ENCODE measurements at places on chromosomes 7 and 10.
A peak's percentile ranks its signal among the peaks of the same experiment; 100 is the strongest.

DNA sequence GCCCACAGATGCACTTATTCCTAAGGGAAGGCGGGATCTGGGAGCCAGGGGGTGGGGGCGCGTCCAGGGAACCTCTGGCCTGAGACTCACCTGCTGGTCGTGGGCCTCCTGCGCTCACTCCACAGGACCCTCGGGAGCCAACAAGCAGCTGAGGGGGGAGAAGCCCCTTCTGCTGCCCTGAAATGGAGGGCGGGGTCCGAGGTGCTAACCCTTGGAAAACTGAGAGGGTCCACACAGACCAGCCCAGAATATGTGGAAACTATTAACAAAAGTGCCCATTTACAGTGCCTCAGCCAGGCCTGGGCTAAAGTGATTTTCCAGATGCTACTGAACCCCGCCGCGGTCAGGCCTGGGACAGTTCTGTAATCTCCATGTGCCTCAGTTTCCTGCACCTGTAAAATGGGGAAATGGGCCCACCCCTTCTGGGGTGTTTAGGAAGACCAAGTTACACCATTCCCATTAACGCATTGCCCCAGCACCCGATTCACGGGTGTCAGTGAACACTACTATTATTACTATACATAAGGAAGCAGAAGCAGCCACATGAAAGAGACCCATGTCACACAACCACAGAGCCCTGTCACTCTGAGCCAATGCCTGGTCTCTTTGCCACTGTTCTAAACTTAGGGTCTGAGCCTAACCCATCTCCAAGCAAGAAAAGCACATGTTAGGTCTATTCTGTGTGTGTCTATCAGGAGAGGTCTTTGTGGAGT is 630 bp upstream of the VSTM4 start:
- DNase-seq: no peak

GRCh38 chr7:11185179-11185815 is 211.6 kb downstream of the PHF14 start:
- peak; percentile 64 for DNase-seq

- DNase-seq: no peak
Observed at GRCh38 chr7:25379351-25380300, 151.3 kb upstream of the NPVF start.

GRCh38 chr7:7848246-7848645 is 120.3 kb upstream of the GLCCI1 start:
- no peak for DNase-seq

DNA sequence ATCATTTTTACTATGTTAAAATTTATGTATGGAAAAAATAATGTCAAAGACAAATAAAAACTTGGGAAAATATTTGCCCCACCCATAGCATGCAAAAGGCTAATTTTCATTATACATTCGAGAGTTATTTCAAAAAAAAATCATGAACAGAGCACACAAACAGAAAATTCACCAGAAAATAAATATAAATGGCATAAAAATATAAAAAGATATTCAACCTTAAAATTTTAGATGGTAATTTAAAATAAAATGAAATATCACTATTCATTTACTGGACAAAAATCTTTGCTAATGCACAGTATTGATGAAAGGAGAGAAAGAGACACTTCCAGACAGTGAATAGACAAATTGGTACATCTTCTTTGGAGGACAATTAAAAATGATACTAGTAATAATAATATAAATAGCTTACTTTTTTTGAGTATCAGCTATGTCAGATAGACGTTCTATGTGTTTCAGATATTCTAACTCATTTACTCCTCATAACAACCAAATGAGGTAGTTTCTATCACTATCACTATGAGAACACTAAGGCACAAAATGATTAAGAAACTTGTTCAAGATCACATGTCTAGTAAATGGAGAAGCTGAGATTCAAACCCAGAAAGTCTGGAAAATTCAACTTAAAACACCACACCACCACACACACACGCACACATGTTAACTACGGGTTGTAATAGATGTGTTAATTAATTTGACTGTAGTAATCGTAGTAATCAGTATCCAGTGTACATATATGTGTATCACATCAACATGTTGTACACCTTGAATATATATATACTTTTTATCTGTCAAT is 63.0 kb downstream of the CCDC71L start:
- no peak for DNase-seq

DNA sequence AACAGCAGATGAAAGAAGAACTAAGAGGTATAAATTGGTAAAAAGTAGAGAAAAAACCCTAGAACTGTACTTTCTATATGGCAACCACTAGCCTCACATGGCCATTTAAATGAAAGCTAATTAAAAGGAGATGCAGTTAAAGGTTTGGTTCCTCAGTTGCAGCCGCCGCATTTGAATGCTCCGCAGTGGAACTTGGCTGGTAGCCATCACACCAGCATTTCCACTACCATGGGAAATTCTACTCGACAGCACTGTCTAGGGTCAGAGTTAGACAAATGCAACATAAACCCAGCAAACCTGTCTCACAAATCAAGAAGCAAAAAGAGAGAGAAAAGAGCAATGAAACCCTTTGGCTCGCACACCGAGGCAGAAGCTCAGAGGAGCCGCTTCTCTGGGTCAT is 29.7 kb downstream of the VIPR2 start:
- no peak for DNase-seq

- DNase-seq: no peak
Observed at GRCh38 chr10:98444314-98445006, 2.3 kb downstream of the HPS1 start.

DNA sequence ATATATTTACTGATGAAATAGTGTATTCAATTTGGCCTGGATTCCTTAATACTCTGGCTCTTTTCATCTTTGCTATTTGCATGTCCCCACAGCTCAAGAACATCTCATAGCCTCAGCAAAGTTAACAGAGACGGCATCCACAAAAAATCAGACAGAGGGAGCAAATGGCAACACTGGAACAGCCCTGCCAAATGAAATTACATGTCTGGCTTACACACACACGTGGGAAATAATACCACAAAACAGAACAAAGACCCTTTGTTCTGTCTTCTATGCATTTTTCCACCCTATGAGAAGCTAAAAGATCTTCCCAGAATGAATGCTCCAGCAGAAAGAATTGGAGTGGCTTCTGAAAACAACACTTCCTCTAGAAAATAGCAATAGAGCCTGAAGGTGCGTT is 139.5 kb downstream of the ALOX5 start:
- DNase-seq: no peak

- no peak for DNase-seq
Observed at GRCh38 chr10:91140995-91141549, 79.4 kb upstream of the PCGF5 start.

DNA sequence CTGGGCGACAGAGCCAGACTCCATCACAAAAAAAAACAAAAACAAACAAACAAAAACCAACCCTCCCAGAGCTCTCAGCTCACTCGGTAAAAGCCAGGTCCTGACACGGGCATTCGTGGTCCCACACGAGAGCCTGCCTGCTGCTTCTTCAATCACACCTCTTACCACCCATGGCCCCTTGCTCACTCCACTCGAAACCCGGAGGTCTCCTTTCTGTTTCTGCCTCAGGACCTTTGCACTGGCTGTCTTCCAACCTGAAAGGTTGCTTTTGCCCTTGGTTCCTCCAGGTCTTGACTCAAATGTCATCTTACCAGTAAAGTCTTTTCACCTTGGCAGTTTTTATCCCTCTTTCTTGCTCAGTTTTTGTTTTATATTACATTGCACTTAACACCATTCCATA is 169.6 kb downstream of the EVX1 start:
- no peak for DNase-seq

GRCh38 chr10:86311906-86312305 is 54.7 kb downstream of the GRID1 start:
- DNase-seq: no peak

DNA sequence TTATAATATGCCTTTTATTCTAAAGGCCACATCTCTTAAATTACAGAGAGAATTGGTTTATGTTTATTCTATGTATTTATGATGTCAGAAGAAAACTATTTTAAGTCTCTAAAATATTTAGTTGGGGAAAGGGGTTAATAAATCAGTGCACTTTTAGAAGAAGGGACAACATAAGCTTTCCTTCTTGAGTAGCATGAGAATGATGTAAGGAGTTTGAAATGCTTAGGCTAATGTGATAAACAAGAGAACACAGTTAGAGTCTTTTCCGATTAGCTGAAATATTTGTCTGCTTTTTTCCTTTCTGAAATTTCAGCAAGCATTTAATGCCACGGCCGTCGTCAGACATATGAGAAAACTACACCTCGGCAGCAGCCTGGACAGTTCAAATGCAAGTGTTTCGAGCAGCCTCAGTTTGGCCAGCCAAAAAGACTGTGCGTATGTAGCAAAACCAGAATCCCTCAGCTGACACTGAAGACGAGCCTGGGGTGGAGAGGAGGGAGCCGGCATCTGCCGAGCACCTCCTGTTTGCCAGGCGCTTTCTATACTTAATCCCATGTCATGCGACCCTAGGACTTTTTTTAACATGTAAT is 176.2 kb downstream of the CCDC3 start:
- peak; percentile 79 for DNase-seq

DNA sequence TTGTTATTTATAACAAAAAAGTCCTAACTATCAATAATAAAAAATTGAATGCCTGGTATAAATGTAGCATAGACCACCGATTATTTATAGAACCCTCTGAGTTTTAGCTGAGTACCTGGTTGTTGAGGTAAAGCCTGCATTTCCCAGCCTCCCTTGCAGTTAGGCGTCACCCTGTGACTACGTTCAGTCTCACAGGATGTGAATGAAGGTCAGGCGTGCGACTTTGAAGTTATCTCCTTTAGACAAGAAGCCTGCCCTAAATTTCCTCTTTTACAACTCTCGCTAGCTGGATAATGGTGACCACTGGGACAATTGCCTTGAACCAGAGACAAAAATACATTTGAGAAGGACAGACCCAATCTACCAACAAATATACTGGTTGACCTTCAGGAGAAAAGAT is 67.5 kb upstream of the TES start:
- DNase-seq: no peak
